ENCODE measurements at places on chromosomes 7 and 10.

DNA sequence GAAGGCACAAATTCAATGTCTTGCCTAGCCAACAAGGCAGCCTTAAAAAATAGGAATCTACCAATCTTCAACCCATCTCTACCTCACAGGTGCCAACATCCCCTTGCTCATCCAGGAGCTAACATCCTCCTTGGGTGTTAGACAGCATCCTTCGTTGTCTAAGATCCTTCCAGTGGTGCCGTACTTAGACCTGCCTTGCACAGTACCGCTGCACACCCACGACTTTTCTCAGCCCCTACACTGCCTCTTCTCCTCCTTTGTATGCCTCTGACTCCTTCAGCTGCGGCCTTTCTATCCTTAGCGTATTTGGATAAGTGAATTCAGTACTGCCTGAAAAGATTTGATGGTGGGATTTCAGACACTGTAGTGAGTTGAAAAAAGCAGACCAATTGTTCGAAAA lies 15.9 kb upstream of the PRTFDC1 start:
- DNase-seq: no peak

DNA sequence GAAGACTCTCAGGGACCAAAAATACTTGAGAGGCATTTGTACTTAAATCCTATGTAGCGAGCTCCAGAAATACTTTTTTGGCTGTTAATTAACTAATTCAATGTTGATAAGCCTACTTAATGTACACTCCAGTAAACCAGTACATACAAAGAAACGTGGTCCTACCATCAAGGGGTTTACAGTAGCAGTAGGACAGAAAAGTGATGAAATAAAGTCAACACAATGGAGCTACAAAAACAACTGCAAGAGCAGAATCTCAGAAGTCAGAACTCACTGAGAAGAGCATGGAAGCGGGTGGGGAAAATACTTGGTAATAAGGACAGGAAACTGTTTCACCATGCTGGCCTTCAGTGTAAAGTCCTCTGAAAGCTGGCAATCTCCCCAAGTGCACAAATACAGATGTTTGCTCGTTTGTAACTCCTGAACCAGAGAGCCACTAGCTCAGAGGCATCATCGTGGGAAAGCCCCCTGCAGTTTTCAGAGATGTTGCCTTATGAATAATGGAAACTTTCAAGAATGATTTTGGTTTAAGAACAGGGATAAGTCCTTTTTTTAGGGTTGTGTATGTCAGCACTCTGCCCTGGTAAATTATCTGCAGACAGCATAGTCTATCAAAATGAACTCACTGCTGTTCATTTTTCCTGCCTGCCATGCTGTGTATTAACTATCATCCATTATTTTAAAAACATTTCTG lies 233.2 kb downstream of the SORCS1 start:
- no peak for DNase-seq

DNA sequence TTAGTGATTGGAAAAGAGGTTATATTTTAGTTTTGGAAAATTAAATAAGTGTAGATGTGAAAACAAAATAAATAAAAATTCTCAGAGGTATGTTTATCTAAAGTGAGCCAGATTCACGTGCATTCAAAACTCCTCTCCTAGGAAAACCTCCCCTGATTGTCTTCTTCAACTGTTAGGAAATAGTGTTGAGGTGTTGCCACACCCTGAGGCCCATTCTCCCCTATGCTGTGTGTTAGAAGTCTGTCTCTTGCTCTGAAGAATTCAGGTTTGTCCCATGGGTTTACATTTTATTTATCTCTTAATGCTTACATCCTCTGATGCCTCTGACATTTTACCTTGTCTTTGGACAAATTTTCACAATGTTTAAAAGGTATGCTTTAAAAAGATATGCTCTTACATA lies 40.3 kb downstream of the PTPRE start:
- DNase-seq: no peak

DNA sequence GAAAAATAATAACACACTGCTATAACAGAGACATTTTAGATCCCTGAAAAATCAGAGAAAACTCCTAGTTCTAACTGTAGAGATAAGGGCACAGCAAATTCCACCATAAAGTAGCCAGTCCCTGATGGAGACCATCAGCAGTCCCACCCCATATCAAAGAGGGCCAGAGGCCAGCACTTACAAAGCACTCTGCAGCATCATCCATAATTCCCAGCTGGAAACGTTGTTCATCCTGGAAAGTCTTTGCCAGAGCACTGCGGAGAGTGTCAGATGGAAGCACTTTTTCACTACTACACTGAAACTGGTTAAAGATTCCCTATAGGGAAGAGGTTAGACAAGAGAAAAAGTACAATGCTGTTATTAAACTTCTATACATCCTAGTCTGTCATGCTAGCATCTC lies 45.8 kb downstream of the USP54 start:
- no peak for DNase-seq

- no peak for DNase-seq
Observed at GRCh38 chr10:60645980-60646379, 132.3 kb upstream of the CDK1 start.

DNA sequence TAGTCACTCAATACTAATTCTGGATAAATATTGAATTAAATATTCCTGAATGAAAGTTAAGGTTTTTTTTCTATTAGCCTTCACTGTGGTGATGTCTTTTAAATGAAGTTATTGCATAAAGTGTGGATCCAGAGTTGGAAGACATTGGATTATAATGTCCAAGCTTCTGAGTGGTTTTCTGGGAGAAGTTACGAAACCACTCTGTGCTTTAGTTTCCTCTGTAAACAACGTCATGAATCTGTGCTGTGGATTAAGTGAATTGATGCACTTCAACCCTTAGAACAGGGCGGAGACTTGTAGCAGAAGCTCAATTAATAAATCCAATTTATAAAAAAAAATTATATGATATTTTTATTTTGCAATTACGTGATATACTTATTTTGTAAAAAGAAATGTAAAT lies 271.7 kb downstream of the BICC1 start:
- DNase-seq: no peak

- no peak for DNase-seq
Observed at GRCh38 chr7:152411389-152411788, 24.4 kb downstream of the KMT2C start.

DNA sequence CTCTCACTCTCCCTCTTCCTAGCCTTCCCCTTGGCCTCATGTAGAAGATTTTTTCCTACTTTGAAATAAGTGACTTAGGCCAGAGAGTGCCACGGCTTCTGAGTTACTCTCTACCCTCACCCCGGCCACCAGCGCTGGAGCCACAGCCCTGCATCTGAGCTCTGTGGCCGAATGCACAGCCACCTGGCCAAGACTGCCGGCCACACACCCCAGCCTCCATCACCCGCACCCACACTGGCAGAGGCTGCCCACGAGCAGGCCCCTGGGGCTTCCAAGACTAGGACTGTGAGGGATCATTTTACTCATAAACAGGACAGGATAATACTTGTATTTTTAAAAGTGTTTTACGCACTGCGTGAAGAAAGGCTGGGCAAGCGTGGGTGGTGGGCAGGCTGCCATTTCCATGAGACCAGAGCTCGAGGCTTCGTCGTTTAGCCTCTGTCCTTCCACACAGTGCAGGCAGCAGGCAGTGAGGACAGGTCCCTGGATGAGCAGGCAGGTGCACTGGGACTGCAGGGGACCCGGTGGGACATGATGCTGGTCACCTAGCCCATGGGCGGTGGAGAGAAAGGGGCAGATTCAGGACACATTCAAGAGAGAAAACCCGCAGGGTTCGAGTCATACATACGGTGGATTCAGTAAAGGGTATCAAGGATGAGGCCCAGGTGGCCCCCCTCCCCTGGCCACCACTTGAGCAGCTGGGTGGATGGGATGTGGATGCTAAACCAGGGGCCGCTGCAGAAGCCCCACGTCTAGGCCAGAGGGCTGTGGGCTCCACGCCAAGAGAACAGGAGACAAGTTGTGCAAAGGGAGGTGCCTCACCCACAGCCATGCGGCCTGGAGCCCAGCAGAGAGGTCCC lies 35.5 kb upstream of the RNF32 start:
- DNase-seq: no peak
